Fibroblast of the conjunctiva (primary cell): ENCODE measurements at places on chromosomes 11 and 22.

- DNase-seq, result no peak
Observed at GRCh38 chr22:48845356-48845936, 982.2 kb downstream of the BRD1 start.

- DNase-seq, result no peak
Observed at GRCh38 chr22:28250036-28250695, 331.1 kb upstream of the PITPNB start.

GRCh38 chr22:38464992-38465672 is 2.8 kb upstream of the KDELR3 start:
- DNase-seq, result no peak

- no peak for DNase-seq
Observed at GRCh38 chr11:87368151-87368550, 330.4 kb downstream of the TMEM135 start.

GRCh38 chr11:113505046-113505445 is 29.8 kb upstream of the DRD2 start:
- no peak for DNase-seq

DNA sequence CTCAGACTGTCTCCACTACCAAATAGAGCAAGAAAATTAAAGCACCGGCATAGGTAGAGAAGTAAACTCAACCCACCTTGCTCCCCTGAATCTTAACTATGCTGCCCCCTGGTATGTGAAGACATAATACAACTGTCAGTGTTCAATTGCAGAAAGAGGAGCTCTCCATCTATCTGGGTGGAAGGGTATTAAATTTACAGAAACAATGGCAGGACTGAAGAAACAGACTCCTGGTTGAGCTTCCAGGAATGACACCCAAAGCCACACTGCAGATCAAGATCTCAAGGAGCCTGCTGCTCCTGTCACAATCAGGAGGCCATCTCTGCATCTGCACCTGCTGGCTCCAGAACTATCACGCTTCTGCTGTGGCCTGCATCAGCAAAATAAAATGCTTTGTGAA is 132.1 kb upstream of the BMAL1 start:
- DNase-seq, result no peak

- DNase-seq, result no peak
Observed at GRCh38 chr11:71188886-71189767, 63.2 kb downstream of the SHANK2 start.

DNA sequence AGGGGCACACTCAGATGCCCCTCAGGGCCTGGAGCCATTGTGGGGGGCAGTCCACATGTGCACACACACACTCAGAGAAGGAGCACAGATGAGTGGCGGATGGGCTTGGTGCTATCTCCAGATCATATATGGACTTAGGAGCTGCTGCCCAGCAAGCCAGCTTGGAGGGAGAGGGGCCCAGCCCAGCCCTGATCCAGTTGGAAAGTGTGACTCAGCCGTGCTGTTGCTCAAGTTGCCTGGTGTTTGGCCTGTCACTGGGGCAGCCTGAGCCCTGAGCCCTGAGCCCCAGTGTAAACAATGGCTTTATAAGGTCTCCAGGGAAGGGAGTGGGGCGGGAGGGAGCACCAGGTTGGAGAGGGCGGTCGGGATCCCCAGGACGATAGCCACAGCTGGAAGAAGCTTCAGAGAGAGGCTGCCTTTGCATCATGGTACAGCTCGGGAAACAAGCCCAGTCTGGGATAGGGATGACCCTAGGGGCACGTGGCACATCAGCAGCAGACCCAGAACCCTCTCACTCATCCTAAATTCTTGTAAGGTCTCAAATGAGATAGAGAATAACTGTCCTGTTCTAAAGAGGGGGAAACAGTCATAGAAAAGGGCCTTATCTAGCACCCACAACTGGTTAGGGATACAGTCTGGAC is 4.8 kb downstream of the SELENOM start:
- DNase-seq, result peak; percentile 98
